ENCODE measurements at places on chromosomes 4 and X.

- DNase-seq = no peak
Observed at GRCh38 chr4:5822619-5823018, 70.3 kb downstream of the CRMP1 start.

GRCh38 chr4:62517716-62518115, 1317.6 kb downstream of the ADGRL3 start:
- DNase-seq = no peak

DNA sequence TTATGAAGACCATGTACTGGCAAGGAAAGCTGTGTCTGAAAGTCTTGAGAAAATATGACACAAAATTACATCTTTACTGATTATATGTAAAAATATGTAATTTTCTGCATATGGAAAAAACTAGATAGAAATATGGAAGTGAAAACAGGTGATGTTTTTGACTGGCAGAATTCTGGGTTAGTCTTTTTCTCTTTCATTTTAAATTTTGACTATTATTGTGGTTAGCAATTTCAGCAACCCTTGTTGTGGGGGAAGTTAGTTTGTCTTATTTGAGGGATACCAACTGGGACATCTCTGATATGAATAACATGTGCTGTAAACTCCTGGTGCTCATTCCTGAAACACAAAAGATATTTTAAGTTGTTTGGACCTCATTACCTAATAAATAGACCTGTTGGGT, 49.9 kb upstream of the CPEB2 start:
- no peak for DNase-seq

DNA sequence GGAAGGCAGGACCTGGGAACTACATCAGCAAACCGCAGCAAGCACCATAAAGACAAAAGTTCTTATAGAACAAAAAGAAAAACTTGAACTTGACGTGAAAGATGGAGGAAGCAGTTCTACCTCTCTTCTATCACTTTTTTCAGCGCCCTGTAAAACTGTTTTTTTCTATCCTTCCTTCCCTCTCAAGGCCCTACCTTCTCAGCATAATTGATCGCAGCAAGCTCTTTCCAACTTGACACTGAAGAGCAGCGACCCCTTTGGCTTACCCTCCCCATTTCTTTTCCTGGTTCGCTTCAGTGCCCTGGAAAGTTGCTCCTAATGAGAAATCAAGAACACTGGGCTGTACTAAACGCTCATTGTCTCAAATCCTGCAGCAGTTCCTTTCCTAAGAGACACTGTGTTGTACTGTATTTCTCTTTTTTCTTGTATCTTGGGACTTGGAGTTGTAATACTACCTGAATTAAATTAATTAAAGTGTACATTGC, 150.6 kb upstream of the SLC4A4 start:
- no peak for DNase-seq

DNA sequence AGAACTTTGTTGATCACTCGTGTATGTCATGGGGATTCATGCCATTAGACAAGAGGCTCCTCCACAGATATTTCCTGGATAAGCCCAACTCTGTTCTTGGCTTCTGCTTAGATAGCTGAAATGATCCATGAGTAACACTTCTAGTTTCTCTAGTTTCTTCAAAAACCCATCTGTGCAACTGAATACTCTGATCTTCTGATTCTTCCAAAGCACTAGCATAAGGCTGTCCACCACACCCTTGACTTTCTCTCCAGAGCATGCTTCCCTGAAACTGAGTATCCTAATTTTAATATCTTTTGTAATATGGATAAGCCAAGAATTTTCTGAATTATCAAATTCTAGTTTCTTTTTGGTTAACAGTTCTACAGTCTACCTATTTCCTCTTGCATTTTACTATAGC, 118.6 kb upstream of the TAPT1 start:
- no peak for DNase-seq

All from anterior cingulate cortex (tissue), 58 donors.